ENCODE measurements at places on chromosomes 3 and 15. TPM values are rescaled to one million over a fixed set of nuclear protein-coding genes. Genes with fewer than 3 reads are reported as not detected.

GRCh38 chr3:152301745-152302181 lies 33.0 kb downstream of the MBNL1 start:
- DNase-seq, result no peak

GRCh38 chr3:52831500-52832301 lies 1.2 kb upstream of the ITIH4 start:
- DNase-seq, result peak; percentile 74

DNA sequence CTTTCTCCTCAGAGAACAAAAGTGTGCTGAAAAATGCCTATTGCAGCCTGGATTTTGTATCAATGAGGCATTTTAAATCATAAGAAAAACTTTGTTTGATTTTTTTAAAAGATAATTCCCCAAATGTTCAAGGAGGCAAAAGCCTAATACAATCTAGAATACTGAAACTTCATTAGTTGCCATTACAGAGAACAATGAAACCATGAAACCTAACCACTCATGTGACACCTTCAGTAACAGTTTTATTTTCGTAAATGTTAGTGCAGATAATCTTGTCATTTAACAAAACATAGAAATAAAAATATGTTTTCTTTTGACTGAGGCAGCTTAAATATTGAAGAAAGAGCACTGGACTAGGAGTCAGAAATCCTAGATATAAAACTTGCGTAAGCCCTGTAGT lies 655.9 kb downstream of the RBMS3 start:
- no peak for DNase-seq

- no peak for DNase-seq
Observed at GRCh38 chr3:107831590-107831989, 259.2 kb downstream of the CD47 start.

DNA sequence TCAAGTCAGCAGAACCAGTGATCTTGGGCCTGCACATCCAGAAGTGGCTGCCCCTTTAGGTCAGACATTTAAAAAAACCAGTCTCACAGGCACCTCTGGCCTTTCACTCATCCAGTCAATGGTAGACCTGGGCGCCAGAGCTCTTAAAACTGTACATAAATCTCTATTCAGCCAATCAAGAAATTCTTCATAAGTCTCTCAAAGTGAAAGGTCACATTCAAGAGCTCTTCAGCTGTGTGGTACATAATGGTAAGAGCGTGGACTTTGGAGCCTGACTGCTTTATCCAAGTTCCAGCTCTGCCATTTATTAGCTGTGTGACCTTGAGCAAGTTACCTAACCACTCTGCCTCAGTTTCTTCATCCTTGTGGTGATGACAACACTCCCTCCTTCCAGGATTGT lies 22.3 kb upstream of the MORF4L1 start:
- DNase-seq, result no peak

Gene ATOSA
- 13.9 TPM for total RNA-seq

GRCh38 chr15:70237626-70238025 lies 139.9 kb upstream of the TLE3 start:
- no peak for DNase-seq

Gene ABCF3
- 50.2 TPM for total RNA-seq

- no peak for DNase-seq
Observed at GRCh38 chr3:54670201-54671000, 257.5 kb downstream of the LRTM1 start.

Gene SLC28A2
- not detected for total RNA-seq

Gene STRC
- total RNA-seq, result 4.6 TPM

GRCh38 chr15:66284271-66284670 lies 9.1 kb upstream of the DIS3L start:
- DNase-seq, result no peak

GRCh38 chr3:134342259-134342658 lies 32.0 kb downstream of the AMOTL2 start:
- no peak for DNase-seq

Gene SPINK8
- total RNA-seq, result not detected

GRCh38 chr15:98668566-98669308 lies 20.4 kb downstream of the IGF1R start:
- DNase-seq, result peak; percentile 74

DNA sequence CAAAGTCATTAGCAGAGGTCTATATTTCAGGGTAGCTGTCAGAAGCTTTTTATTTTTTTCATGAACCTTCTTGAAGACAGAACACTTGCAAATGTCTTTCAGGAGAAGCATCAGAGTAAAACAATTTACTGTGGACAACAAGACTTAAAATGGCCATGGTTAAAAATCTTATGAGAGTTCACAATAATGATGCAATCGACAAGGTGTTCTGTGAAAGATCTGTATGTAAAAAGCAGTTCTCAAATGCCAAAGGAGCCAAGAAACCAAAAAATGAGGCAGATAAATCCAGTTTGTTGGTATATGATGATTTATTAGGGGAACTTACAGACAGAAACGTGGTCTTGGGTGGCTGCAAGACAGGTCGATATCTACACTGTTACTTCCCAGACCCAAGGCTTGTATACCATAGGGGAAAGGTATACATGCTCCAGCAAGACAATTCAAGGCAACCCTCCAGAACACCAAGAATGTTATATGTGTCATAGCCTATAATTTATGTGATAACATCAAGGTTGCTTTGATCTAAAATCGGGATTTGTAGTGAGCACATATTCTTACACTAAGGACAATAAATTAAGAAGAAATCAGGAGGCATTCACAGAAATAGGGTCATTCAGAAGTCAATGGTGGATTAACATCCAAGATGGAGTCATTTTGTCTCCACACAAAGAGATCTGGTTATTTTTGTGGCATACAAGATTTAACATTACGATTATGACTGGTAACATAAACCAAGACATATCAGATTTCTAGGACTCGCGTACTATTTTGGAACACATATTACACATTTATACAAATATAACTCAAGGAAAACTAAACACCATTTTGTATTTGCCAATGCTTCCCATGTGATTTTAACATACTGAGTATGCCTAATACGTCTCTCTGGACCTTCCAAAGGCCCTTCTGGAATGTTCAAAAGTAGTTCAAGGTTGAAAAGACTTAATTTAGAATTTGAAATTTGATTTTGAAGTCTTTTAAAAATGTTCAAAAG lies 316.4 kb downstream of the THSD4 start:
- DNase-seq, result no peak

GRCh38 chr3:161042023-161042501 lies 63.1 kb downstream of the B3GALNT1 start:
- DNase-seq, result no peak

GRCh38 chr3:79148786-79149185 lies 619.0 kb downstream of the ROBO1 start:
- DNase-seq, result no peak

DNA sequence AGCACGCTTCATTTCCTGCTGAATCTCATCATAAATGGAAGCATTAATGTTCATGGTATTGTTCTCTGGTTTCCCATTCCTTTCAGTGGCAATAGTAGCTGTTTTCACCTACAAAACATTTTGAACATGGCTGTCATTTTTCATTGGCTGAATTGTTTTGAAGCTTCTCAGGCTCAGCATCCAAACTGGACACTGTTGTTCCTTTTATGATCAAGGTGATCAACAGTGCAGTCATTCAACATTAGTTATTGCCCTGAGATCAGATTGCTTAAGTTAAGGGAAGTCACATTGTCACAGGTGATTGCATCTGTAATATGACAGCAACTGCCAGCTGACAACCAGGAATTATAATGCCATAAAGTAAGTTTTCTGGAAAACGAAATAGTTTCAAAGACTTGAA lies 46.9 kb downstream of the SATB1 start:
- DNase-seq, result no peak

DNA sequence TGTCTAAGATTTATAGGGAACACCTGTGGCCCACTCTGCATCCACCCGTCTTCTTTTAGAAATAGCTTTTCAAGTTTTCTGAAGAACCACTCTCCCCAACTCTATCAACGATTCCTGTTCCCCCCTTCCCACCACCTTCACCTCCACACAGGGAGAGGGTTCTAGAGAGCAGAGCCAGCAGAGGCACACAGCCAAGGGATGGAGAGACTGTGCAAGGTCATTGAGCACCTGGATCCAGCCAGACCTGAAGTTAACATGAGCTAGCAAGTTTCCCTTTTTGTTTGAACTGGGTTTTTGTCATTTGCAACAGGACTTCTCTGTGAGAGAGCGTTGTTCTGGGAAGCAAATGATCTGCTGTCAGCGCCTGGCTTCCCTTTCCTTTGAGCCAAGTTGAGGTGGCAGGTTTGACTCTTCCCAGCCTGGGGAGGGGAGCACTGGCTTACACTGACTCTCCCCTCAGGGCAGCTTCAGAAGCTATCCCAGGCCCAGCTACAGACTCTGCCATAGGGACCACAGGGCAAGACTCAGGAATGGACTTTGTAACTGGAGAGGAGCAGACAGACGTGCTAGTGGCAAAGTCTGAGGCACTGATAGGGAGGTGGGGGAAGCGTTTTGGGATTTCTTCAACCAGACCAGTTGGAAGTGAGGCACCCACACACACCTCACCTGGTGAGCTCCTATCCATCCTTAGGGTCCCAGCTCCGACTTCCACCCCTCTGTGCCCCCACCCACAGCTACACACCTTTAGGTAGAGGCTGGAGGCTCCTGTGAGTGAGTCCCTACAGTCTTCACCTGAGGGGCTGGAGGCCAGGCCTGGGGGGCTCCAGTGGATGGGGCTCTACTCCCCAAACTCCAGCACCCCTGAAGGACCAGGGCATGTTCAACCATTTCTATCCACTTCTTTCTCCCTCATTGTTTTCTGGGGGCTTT lies 19.4 kb upstream of the PLXNA1 start:
- DNase-seq, result no peak

GRCh38 chr3:56783644-56784447 lies 17.9 kb downstream of the ARHGEF3 start:
- DNase-seq, result peak; percentile 86

Gene PRSS50
- 4.1 TPM for total RNA-seq

Gene OR5K2
- not detected for total RNA-seq

GRCh38 chr3:116405231-116405630 lies 40.1 kb downstream of the LSAMP start:
- no peak for DNase-seq

DNA sequence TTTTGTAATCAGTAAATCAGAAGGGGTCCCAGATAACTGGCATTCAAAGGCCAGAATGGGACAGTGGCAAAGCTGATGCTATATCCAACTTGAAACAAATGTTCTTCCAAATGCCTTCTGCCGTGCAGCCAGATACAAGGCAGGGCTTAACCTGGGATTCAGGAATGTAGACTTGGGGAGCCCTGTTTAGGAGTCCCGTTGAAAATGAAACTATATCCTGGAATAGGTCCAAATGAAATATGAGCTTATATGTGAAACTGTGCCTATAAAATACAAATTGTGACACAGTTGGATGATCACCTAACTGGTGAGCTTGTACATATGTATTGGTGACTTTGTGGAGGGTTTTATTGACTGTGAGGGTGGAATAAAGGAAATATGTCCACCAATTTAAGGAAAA lies 28.7 kb downstream of the FRMD4B start:
- DNase-seq, result no peak

- DNase-seq, result no peak
Observed at GRCh38 chr3:183233966-183234365, 19.1 kb upstream of the B3GNT5 start.

GRCh38 chr15:57797568-57798267 lies 91.2 kb downstream of the POLR2M start:
- DNase-seq, result no peak

- no peak for DNase-seq
Observed at GRCh38 chr15:58666957-58667356, 82.5 kb downstream of the ADAM10 start.

- DNase-seq, result no peak
Observed at GRCh38 chr15:47945872-47946650, 174.7 kb upstream of the SLC24A5 start.

DNA sequence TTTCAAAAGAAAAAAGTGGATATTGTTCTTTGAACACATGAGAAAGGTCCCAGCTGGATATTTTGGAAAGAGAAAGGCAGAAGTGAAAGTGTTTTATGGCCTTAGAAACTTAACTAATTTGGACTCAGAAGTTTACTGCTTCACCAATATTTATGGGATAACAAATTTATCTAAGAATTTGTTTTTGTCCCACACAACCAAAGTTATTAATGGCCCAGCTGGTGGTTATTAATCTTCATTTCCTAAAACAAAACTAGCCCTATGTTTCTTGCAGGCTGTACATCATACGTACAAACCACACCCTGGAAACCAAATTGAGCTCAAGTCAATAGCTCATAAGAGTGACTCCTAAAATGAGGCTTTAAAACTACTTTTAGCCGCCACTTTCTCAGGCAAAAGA lies 372.9 kb upstream of the LMCD1 start:
- DNase-seq, result no peak

DNA sequence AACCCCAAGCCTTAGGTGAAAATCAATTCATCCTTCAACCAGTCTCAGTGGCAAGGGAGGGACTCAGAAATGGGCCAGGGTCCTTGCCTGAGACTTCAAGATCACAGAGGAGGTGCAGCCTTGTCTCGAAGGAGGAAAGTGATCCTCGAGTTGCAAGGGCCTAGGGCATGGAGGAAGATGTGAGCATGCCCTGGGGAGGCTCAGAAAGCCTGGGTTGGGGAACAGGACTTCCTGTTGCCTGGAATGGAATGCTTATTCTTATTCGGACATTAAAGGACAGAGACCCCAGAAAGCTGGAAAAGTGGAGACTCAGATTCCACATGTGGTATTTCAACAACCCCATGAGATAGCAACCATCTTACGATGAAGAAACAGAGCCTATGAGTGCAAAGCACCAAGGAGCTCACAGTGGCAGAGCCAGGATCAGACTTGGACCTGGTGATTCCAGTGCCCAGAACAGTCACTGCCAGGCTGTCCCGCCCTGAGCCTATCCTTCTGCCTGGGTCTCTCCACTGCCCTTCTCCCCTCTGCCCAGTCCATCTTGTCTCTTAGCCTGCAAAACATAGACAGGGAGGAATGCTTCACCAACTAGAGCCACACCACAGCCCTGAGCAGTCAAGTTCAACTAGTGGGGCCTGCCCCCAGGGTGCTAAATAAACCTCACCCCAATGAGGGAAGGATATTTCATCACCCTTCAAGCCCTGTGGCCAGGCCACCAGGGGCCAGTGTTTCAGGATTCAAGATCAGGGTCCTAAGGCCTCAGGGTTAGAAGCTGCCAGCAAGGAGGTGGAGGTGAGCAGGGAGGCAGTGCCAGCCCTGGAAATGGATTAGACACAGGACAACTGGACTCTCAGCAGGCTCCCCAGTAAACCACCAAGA lies 21.9 kb downstream of the DAPK2 start:
- DNase-seq, result no peak

Measured in cardiac muscle cell (in vitro differentiated cells and primary cell).